ENCODE measurements at places on chromosomes 4 and X.

- DNase-seq = no peak
Observed at GRCh38 chr4:112852601-112853000, 196.9 kb upstream of the ANK2 start.

DNA sequence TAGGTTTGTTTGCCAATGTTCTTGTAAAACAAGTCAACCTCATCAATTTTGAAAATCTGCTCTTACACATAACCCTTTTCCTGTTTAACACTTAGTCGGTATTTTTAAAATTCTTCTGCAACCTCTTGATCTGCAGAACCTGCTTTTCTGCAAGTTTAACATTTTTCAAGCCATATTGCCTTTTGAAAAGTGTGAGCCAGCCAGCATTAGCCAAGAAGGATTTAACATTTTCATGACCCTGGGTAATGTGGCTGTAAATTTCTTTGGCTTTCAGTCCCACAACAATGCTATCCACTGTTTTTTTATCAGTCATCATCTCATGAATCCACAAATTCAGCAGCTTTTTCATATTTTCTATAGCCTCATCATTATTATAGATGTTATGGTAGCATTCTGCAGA lies 956.5 kb downstream of the FAT4 start:
- no peak for DNase-seq

GRCh38 chrX:23935106-23935505 lies 27.3 kb downstream of the CXorf58 start:
- no peak for DNase-seq

GRCh38 chrX:41837270-41837944 lies 85.9 kb downstream of the CASK start:
- no peak for DNase-seq

DNA sequence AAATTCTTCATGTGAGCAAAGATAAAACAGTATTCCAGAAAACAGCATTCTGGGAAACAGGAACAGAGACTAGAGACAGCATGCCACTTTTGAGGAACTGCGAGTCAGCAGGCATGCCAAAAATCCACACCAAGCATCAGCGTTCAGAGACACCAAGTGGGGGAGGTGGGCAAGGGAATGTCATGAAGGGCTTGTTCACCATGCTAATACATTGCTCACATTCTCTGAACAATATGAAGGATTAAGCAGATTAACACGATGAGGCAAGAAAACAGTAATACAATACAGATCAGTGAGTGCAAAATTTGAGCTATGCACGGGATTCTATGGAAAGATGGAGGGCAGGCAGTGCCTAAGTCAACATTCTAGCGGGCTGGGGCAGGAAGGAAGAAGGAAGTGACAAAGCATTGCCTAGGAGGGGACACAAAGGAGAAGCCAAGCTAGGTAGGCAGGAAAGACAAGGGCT lies 278.3 kb downstream of the FBXW7 start:
- DNase-seq = no peak

GRCh38 chr4:111693758-111694157 lies 451.5 kb upstream of the FAM241A start:
- DNase-seq = no peak

DNA sequence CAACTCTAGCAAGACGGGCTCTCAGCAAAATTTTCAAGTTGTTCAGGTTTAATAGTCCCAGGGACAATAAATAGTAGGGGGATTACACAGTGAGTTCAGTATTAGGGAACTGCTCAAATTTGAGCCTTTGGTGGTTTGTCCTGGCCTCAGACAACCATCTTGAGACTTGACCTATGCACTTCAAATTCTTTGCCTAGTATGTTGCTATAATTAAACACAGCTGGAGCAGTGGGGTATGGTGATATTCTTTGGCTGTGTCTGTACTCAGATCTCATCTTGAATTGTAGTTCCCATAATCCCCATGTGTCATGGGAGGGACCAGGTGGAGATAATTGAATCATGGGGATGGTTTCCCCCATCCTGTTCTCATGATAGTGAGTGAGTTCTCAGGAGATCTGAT lies 43.3 kb upstream of the TEX13A start:
- DNase-seq = no peak

DNA sequence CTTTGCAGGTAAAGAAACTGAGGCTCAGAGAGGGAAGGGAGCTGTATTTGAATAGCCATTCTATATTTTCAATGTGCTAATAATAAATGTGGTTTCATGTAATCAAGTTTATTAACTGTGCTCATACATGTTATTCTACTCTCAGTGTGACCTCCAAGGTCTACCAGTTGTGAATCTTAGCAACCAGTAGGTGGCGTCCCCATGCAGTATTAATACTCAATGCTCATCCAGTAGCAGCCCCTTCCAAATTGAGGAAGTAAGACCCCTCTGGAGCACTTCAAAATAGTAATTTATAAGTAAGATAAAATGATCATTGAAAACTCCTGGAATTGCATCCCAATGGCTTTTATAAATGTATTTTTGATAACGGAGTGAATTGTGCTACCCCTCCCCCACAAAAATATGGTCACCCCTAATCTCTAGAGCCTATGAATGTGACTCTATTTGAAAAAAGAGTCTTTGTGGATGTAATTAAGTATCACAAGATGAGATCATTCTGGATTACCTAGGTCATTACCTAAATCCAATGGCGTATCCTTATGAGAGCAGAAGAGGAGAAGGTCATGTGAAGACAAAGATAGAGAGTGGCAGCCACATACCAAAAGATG lies 20.4 kb upstream of the SEPSECS start:
- DNase-seq = peak; percentile 38

DNA sequence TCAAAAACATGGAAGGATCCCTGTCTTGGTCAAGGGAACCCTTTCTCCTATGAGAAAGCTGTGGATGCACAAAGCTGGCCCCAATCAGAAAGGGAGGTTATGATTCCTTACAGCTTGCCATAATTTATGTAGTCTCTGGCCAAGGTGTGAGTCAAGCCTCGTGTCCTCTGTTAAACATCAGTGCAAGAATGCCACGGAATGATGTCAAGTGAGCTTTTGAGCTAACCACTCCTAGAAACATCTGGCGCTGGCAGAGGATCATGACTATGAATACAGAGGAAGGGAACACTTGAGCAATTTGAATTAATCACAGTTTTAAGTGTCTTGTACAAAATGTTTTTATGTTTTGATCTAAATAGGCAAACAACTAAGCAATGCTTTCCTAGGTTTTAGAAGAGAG lies 51.5 kb upstream of the RAP2C start:
- DNase-seq = no peak

- no peak for DNase-seq
Observed at GRCh38 chr4:143337600-143338287, 1.1 kb downstream of the GAB1 start.

- peak; percentile 10 for DNase-seq
Observed at GRCh38 chrX:74925225-74926088, at the start of gene NEXMIF. TSS of gene NEXMIF (minus strand) at chrX:74925452.

GRCh38 chr4:142940425-142941330 lies 94.6 kb upstream of the INPP4B start:
- DNase-seq = no peak

- DNase-seq = no peak
Observed at GRCh38 chr4:157576671-157577217, 356.2 kb downstream of the GRIA2 start.

- no peak for DNase-seq
Observed at GRCh38 chr4:25020236-25020635, 10.5 kb downstream of the LGI2 start.

DNA sequence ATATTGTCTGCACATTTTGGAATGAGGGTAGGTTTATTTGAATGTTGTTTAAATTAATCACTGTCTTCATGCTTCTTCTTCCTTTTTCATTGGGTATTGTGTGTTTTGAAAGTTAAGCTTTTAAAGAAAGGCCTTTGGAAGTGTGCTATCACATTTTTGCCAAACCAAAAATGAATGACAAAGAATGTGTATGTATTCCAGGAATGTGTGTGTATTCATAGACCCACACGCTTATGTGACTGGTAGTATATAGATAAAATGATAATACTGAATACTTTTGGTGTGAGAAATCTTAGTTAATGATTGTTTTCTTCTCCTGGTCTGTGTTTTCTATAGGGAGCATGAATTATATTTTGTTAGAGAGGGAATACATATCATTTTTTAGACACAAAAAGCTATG lies 404.4 kb downstream of the TLL1 start:
- DNase-seq = no peak

- DNase-seq = no peak
Observed at GRCh38 chrX:725971-726370, 95.4 kb downstream of the SHOX start.

- no peak for DNase-seq
Observed at GRCh38 chr4:140736669-140737343, 19.4 kb downstream of the TBC1D9 start.

DNA sequence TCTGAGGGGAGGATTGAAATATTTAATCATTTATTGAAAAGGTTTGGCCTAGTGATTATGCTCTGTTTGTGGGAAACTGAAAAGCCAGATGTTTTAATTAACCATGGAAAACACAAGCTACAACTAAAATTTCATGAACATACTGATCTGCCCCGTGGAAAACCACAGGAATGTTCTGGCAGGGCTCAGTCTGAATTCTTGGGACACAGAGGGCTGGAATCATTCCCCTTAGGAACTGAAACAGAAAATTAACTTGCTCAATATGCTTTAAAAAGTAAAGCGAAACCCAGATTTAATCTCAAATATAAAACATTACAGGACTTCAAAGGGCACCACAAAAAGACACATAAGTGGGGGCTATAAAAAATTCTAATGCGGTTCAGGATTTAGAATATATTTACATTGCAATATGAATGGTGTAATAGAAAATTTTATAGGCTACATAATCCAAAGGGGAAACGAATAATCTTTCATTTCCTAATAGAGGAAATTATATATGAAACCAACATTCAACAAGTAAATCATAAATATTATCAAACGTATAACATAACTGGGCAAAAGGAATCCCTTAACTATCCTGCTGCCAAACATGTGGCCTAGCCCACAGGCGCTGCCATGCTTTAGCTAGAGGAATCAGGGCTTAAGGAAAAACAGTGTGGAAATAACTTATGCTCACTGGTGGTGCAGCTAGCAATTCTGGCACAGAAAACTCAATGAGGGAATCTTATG lies 70.9 kb downstream of the APBB2 start:
- DNase-seq = no peak

DNA sequence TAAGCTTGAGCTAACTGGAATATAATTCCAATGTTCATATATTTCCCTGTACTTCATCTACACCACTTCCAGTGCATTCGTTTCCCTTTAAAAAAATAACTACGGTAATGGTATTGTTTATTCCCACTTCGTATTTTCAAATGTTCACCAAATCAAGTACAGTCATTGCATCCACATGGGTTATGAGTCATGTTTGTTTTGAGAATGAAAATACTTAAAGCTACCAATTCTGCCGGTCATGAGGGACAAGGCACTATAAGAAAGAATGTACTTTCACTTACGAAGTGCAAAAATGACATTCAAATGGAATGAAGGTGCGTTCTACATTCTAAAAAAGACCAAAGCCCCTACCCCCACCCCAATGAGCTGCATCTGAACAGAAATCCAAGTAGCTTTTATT lies 174.4 kb upstream of the FGF13 start:
- DNase-seq = no peak

DNA sequence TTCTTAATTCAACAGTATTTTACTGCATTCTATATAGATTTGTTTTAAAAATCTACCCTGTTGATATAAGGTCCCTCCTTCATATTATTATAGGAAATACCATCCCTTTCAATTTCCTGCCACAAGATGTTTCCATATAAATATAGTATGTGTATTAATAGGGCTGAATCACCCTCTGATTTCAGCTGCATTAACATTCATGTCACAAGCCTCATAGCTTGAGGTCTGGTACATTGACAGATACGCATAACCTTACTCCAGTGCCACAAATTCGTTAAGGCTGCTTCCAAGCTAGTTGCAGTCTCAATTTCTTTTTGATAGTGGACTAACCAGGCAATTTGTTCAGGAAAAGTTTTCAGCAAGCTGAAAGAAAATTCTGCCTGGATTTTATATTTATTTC lies 128.4 kb downstream of the KLHL34 start:
- DNase-seq = no peak

GRCh38 chrX:41785685-41786084 lies 61.7 kb downstream of the GPR82 start:
- no peak for DNase-seq

GRCh38 chrX:150363561-150364346 lies 637 bp downstream of the MAMLD1 start:
- peak; percentile 7 for DNase-seq

GRCh38 chrX:133668225-133668931 lies 253.1 kb upstream of the GPC4 start:
- no peak for DNase-seq

DNA sequence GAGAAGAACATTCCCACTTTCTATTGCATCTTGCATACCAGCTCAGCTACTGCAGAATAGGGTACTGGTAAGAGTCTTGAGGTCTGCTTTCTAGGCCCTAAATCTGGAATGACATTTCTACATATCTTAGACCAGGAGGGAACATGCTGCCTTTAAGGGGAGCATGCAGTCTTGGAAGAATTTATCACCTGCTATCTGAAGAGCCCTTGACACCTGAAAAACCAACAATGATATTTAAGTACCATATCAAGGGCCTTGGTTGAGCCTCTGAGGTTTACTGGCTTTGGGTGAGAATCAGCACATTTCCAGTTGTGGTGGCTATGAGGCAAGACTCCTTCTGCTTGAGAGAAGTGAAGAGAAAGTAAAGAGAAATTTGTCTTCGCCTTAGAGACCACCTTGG lies 436.8 kb upstream of the SPANXN1 start:
- no peak for DNase-seq

- DNase-seq = peak; percentile 72
Observed at GRCh38 chr4:75940692-75941253, at the start of gene NAAA. TSS of gene NAAA (minus strand) at chr4:75941013. CDS start at chr4:75940949, 64 bp downstream.

DNA sequence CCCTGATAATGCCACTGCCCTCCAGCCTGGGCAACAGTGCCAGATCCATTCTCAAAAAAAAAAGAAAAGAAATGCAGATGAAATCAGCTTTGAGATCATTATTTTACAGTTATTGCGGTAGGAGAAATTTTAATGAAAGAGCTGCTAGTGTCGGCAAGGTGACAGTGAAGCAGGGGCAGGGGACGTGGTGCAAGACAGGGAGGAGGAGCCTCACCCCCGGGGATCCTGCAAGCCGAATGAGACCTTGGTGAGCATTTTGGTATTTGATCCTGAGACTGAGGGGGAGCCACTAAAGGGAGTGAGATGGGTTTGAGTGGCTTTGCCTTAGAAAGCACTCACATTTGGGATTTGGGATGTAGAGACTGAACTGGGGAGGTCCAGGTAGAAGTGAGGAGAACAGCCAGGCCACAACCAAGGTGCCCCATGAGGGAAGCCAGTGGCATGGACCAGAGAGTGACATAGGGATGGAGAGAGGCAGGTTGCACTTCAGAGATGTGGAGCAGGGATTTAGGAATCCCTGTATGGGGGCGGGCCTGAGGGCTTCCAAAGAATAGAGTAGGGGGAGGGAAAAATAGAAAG lies 23.6 kb downstream of the RBM10 start:
- DNase-seq = no peak

- DNase-seq = no peak
Observed at GRCh38 chrX:149720021-149720689, 8.3 kb downstream of the MAGEA11 start.

DNA sequence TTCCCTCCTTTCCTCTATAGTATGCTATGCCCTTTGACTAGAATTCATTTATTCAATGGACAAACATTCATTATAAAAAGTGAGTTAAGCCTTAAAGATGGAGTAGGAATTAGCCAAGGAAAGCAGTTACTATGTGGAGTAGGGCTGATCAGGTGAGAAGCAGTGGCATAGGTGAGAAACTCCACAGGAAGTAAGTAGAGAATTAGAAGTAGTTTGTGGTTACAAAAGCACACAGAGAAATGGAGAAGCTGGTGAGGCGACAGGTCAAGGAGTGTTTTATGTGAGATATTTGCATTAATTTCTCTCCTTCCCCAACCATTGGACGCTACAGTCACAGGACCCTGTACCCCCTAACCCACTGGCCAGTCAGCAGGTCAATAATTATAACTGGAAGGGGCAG lies 30.6 kb downstream of the SETD7 start:
- no peak for DNase-seq
